ENCODE measurements at places on chromosomes 12 and 14.
A peak's percentile ranks its signal among the peaks of the same experiment; 100 is the strongest.

DNA sequence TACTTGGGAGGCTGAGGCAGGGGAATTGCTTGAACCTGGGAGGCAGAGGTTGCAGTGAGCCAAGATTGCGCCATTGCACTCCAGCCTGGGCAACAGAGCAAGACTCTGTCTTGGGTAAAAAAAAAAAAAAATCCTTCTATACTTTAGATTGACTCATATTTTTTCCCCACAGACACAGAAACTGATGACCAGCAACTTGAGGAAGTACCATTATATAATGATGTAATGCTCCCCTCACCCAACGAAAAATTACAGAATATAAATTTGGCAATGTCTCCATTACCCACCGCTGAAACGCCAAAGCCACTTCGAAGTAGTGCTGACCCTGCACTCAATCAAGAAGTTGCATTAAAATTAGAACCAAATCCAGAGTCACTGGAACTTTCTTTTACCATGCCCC is 24.3 kb upstream of the SNAPC1 start:
- DNase-seq, result no peak

GRCh38 chr14:36767603-36768281 is 106.1 kb downstream of the PAX9 start:
- DNase-seq, result peak; percentile 52

DNA sequence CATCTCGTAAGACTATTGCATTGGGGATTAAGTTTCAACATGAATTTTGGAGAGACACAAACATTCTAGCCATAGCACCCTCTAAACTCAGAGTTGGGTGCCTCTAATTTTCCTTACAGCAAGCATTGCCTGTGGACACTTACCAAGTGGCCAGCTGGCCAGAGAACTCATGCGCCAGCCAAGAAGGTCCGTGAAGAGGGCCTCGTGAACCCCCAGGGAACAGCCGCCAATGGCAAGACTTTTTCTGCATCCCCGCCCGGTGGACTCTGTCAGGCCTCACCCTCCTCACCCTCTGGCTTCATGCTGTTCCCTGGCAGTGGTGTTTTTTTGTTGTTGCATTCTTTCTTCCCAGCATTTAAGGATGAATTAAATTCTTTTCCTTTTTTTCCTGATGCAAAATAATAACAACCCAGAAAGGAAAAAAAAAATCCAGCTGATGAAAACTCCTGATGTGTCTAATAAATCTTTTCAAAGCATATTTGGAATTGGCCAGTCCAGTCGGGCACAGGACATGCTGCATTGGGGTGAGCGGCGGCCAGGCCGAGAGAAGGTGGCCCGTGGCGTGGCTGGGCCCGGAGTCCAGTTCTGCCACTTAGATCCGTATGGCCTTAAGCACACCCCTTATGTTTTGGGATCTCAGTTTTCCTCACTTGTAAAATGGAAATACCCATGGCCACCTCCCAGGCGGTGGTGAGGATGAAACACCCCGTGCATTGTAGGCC is 191.9 kb upstream of the DIO3 start:
- DNase-seq, result no peak

GRCh38 chr12:3931776-3932175 is 58.6 kb upstream of the PARP11 start:
- no peak for DNase-seq

DNA sequence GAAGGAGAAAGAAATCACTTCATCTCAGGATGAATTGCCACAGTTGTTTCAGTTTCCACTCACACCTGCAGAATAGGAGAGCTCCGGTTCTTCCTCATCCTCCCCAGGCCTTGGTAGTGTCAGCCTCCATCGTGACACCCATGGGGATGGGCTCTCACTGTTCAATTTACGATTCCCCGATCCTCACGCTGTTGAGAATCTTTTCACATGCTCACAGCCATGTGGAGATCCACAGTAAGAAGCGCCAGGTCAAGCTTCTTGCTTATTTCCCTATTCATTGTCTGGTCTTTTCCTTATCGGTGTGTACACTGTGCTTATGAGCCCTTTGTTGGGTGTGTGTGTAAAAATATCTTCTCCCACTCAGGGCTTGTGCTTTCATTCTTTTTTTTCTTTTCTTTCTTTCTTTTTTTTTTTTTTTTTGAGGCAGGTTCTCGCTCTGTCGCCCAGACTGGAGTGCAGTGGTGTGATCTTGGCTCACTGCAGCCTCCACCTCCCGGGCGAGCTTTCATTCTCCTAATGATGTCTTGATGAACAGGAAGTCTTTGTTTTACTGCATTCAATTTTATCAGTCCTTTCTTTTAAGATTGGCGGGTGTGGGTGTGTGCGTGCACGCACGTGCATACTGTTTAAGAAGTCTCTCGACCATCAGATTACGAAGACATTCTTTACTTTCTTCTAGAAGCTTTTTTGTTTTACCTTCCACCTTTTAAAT is 21.5 kb downstream of the RIN3 start:
- no peak for DNase-seq

DNA sequence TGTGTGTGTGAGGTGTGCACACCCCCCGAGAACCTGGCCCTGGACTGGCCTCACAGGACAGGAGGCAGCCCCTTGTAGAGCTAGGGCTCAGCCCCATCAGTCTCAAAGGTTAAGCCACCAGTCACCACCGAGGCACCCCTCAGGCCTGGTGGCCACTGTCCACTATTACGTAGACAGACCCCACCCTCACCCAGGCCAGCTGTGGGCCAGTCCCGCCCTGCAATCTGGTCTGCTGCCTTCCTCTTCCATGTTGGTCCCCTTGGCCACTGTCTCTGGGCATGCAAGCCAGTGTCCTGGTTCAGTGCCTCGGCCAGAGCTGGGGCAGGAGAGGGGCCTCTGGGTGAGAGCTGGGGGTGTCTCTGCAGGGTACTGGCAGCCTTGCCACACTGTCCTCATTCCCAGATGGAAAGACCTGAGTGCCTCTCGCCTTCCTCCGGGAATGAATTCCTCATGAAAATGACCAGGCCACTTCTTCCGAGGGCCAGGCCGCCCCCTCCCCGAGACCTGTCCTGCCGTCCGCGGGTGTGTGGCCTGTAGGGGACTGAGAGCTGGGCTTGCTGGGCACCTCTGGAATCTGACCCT is 897 bp upstream of the TEX22 start:
- no peak for DNase-seq

- DNase-seq, result no peak
Observed at GRCh38 chr12:18375131-18375530, 113.8 kb downstream of the PIK3C2G start.

GRCh38 chr14:60561845-60562746 is 53.1 kb downstream of the SIX6 start:
- peak; percentile 51 for DNase-seq

- DNase-seq, result no peak
Observed at GRCh38 chr12:105015543-105015942, 29.4 kb downstream of the NOPCHAP1 start.

- DNase-seq, result peak; percentile 71
Observed at GRCh38 chr12:54658306-54659264, 10.4 kb upstream of the DCD start.

DNA sequence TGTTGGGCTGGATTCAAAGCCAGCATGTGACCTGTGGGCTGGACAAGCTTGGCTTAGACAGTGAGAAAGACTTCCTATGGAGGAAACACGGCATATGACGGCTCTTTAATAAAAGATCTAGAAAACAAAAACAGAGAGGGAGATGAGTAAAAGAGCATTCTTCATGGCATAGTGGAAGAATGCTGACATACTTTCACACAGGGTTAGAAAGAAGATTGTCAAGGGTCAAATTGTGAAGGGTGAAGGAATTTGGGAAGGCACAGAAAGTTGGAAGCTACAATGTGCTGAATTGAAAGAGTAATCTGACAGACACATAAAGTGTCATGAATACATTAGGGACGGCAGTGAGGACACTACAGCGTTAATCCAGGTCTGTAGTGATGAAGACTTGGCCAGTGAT is 63.4 kb downstream of the GALNT4 start:
- no peak for DNase-seq

GRCh38 chr14:74697011-74697410 is 15.9 kb downstream of the AREL1 start:
- DNase-seq, result no peak

GRCh38 chr14:32602699-32603098 is 273.6 kb downstream of the AKAP6 start:
- no peak for DNase-seq

DNA sequence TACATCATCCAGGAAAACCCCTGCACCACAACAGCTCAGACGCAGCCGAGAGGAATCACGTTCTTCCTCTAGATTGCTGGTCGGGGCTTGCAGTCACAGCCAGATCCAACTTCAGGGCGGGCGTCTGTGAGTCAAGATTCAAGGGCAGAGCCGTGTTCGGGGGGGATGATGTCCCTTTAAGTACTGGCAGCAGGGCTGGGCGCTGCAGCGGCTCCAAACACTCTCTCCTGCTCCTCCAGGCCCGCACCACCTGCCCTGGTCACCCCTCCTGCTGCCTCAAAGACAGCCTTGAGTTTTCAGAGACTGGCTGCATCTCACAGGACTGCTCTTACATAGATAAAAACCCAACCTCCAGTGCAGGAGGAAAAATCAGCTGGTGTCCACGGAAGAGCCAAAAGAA is 68.3 kb downstream of the KDM2B start:
- no peak for DNase-seq

- no peak for DNase-seq
Observed at GRCh38 chr14:97046967-97047366, 249.8 kb downstream of the VRK1 start.

- no peak for DNase-seq
Observed at GRCh38 chr14:85501751-85502150, 28.2 kb upstream of the FLRT2 start.

DNA sequence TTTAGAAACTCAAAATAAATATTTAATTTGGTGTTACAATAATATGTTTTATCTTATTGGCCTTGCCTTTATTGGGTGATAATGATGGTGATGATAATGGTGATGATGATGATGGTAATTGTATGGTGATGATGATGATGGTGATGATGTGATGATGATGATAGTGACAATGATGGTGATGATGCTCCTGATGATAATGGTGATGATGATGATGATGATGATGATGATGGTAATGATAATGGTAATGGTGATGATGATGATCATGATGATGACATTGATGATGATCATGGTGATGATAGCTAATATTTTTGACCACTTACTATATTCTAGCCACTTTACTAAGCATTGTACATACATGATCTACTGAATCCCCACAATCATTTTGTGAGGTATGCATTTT is 1548.6 kb upstream of the TMEM132C start:
- DNase-seq, result no peak

GRCh38 chr14:35365130-35366055 is 39.2 kb downstream of the NFKBIA start:
- no peak for DNase-seq

DNA sequence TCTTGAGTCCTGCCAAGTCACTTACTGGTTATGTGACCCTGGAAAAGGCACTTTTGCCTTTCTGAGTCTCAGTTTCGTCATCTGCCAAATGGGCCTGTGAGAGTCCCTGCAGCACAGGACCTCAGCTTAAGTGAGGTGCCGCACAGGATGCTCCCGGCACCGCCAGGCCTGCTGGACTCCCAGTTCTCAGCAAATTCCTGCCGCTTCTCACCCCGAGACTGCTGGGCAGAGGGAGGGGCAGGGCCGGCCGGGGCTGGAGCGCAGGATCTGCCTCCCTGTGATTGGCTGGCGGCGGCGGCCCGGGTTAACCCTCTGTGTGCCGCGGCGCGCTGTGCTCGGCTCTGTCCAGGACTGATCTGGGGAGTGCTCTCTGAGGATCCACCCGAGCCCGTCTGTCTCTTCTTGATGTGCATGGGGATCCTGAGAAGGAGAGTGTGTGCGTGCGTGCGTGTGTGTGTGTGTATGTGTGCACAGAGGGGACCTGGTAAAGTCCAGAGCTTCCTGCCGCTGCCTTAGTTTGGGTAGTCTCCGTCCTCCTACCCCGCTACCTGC is 8.6 kb downstream of the SETD1B start:
- peak; percentile 89 for DNase-seq

- DNase-seq, result no peak
Observed at GRCh38 chr12:116416166-116416565, 138.7 kb upstream of the MED13L start.

- no peak for DNase-seq
Observed at GRCh38 chr12:15472036-15472435, 149.7 kb downstream of the PTPRO start.

- peak; percentile 66 for DNase-seq
Observed at GRCh38 chr12:109047081-109047805, 5.1 kb upstream of the USP30 start.

GRCh38 chr14:101072945-101073597 is 169.5 kb upstream of the RTL1 start:
- peak; percentile 90 for DNase-seq
